ENCODE measurements at places on chromosomes 13 and 19. TPM values are rescaled to one million over a fixed set of nuclear protein-coding genes. Genes with fewer than 3 reads are reported as not detected.

ZNF222 gene
- 6.7 TPM for polyA plus RNA-seq

VSTM2B gene
- polyA plus RNA-seq, result not detected

- no peaks in the 10 kb centered on the region for H3K36me3 ChIP-seq
- H3K4me1 ChIP-seq, result no peaks in the 10 kb centered on the region
- H3K27ac ChIP-seq, result no peak overlapping the region
- no peak for DNase-seq
- peaks cover 65% of the 10 kb centered on the region for H3K27me3 ChIP-seq
Measured at GRCh38 chr19:6865849-6866248, 21.5 kb upstream of the ADGRE1 start.

DNA sequence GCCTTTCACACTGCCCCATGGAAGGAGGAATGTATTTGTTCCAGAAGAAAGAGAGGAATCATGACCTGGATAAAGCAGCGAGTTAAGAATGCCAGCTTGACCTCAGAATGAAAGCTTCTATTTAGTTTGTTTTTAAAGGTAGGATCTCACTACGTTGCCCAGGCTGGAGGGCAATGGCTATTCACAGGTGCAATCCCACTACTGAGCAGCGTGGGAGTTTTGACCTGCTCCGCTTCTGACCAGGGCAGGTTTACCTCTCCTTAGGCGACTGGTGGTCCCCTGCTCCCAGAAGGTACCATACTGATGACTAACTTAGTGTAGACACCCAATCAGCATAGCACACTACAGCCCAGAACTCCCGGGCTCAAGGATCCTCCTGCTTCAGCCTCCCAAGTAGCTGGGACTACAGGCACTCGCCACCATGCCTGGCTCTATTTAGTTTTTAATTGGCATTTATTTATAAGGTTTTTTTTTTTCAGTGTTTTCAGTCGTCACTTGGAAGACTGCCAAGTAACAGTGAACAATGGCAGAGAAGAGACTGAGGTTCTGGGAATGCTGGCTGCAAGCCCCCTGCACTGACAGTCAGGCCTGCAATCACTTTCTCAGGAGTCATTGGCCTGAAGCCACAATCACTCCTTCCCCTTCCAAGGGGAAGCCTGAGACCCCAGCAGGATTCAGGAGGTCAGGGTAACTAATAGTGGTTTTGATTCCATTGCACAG, 73.1 kb downstream of the EPS15L1 start:
- H3K27me3 ChIP-seq, result no peaks in the 10 kb centered on the region
- H3K4me3 ChIP-seq, result no peak overlapping the region
- peaks cover 38% of the 10 kb centered on the region for H3K36me3 ChIP-seq
- no peak overlapping the region for H3K27ac ChIP-seq

DNA sequence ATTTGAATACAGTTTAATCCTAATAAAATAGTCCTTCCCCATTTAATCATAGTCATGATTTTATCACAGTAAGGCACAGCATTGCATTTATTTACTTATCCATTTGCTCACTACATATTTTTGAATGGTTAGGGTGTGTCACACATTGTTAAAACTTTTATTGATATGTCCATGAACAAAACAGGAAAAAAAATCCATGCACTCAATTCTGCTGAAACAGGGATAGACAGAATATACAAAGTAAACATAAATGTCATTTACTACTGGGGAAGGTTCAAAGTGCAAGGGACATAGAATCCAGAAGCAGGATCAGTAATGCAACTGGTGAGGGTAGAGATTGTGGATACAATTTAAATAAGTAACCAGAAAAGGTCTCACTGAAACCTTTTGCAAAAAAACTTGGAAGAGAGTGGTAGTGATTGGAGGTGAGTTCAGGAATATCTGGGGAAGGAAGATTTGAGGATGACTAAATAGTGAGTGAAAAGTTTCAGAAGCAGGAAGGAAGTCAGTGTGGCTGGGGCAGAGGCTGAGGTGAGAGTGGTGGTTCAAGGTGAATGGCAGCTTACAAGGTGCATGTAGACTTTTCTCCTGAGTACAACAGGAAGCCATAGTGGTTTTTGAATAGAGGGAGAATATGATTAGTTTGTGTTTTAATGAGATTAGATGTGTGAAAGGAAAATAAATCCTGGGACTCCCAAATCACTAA, 387.2 kb upstream of the ATXN8OS start:
- H3K4me1 ChIP-seq, result no peaks in the 10 kb centered on the region
- H3K27ac ChIP-seq, result no peak overlapping the region
- H3K36me3 ChIP-seq, result no peaks in the 10 kb centered on the region
- DNase-seq, result no peak
- no peak overlapping the region for H3K4me3 ChIP-seq

DNA sequence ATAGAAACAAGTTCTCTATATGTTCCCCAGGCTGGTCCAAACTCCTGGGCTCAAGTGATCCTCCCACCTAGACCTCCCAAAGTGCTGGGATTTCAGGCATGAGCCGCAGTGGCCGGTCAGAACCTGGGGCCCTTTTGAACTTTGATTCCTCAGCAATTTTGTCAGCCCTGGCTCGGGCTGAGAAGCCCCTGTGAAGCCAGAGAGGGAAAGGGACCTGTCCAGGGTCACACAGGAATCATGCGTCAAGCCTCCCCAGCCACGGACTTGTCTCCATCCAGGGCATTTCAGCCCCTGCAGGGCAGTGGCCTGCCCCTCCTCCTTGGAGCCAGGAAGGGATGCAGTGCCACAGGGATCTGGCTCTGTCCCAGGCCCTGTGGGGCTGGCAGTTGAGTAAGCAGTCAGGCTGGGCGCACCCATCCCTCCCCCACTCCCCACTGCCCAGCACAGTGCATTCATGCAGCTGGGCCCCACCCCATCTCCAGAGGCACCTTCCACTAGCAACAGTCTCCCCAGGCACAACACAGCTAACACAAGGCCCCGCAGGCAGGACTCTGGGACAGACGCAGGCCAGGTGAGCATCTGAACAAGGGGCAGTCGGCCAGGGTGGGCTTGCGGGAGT, at the start of gene CAPS:
Gene CAPS, plus strand, starts transcription at position 516 of the 619 bp plus-strand sequence. CDS start 153 bp downstream, outside the sequence.
- H3K27me3 ChIP-seq, result no peaks in the 10 kb centered on the region
- no peak for DNase-seq
- H3K4me1 ChIP-seq, result peaks cover 4% of the 10 kb centered on the region
- no peak within 1 kb of the TSS for H3K4me3 ChIP-seq
- H3K36me3 ChIP-seq, result peaks cover 34% of the 10 kb centered on the region

- H3K27me3 ChIP-seq, result no peaks in the 10 kb centered on the region
- no peaks in the 10 kb centered on the region for H3K36me3 ChIP-seq
- peak; percentile 1 for DNase-seq
- no peaks in the 10 kb centered on the region for H3K4me1 ChIP-seq
Measured at GRCh38 chr13:81487151-81487550, 1146.2 kb upstream of the SPRY2 start.

- H3K27ac ChIP-seq, result no peak overlapping the region
- no peak overlapping the region for H3K4me3 ChIP-seq
- no peaks in the 10 kb centered on the region for H3K4me1 ChIP-seq
- H3K36me3 ChIP-seq, result peaks cover 53% of the 10 kb centered on the region
Measured at GRCh38 chr13:44971656-44972595, 17.3 kb downstream of the NUFIP1 start.

DNA sequence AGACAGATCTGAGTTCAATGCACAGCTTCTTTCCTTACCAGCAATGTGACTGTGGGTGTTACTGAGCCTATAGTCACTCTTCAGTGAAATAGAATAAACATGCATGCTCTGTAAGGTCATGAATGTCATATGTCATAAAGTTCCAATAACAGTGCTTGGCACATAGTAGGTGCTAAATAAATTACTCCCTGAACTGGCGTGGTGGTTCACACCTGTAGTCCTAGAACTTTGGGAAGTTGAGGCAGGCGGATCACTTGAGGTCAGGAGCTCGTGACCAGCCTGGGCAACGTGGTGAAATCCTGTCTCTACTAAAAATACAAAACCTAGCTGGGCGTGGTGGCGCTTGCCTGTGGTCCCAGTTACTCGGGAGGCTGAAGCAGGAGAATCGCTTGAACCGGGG, 13.2 kb downstream of the WBP4 start:
- H3K4me3 ChIP-seq, result no peak overlapping the region
- no peak overlapping the region for H3K27ac ChIP-seq
- DNase-seq, result no peak

Measured in SK-N-SH (cell line).